ENCODE measurements at places on chromosomes 7 and 10.

GRCh38 chr7:133662830-133663229, 410.0 kb downstream of the EXOC4 start:
- no peak for DNase-seq

GRCh38 chr7:150954986-150955518, 23.1 kb downstream of the KCNH2 start:
- no peak for DNase-seq

GRCh38 chr7:81902536-81902935, 132.7 kb upstream of the HGF start:
- DNase-seq, result no peak

GRCh38 chr7:129144834-129145668, 544 bp downstream of the TSPAN33 start:
- no peak for DNase-seq

- DNase-seq, result no peak
These were observed 38.7 kb downstream of the CDK6 start for GRCh38 chr7:92797693-92798092.

DNA sequence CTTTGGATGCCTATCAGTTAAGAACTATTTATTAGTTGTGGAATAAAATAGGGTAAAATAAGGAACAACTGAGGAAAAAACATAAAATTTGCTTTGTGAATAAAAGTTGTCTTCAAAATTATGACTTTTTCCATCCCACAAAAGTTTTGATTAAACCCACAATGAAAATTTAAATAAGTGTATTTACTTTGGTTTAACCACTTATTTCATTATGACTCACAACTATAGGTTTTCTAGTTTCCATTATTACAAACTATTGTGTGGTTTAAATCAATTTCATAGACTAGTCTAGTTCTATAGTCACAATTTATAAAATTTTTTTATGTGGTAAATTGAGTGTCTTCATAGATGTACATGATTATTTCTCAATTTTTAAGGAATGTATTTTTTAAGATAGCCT, 116.6 kb downstream of the EGFR start:
- DNase-seq, result no peak

- no peak for DNase-seq
These were observed 32.5 kb downstream of the ERLIN1 start for GRCh38 chr10:100153239-100153825.
